Vagina (tissue), 2 donors: ENCODE measurements at places on chromosomes 4 and X. TPM values are rescaled to one million over a fixed set of nuclear protein-coding genes. Genes with fewer than 3 reads are reported as not detected.

Gene CT55
- not detected for total RNA-seq

Gene CDKL2
- 0.74 TPM for total RNA-seq

Gene NEIL3
- total RNA-seq, result 0.98 TPM

Gene ADAM29
- not detected for total RNA-seq

Gene PTTG2
- 2.5 TPM for total RNA-seq

Gene RNF150
- total RNA-seq, result 9.1 TPM

Gene DCAF12L2
- not detected for total RNA-seq

Gene ADGRL3
- total RNA-seq, result 16.9 TPM

Gene CT45A2
- not detected for total RNA-seq

Gene GPR50
- total RNA-seq, result not detected

Gene CITED1
- 2.7 TPM for total RNA-seq

- no peak for DNase-seq
Measured at GRCh38 chrX:15749642-15750610, 11.9 kb downstream of the CA5B start.

DNA sequence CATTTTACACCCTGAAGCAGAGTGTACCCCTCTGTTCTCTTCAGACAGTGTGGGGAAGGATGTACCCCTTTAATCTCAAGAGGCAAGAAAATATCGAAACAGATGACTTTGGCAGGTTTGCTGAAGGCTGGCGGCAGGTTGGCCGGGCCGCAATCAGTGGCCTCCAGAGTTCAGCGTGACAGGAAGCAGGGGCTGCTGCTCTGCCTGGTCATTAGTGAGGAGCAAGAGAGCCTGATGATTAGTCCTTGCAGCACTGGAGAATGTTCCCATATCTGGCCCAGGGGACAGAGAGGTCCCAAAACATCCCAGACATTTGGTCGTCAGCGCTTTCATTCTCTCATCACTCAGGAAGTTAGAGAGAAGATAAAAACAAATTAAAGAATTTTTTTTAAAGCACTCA, 352.8 kb downstream of the SPRY1 start:
- no peak for DNase-seq

DNA sequence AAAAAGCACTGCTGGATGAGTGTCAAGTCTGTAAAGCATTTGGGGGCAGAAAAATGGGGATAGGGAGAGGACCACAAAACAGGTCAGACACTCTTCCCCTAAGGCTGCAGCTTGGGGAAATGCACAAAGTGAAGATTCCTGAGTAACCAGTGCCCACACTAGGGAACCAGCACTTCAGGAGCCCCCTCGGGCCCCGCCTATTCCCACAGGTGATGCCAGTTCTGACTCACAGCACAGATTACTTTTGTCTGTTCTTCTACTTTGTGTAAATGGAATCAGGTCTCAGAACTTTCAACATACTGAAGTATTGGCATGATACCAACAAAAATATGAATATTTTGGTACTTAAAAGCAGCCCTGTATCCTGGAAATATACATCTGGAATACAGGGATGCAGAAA, 112.5 kb downstream of the ADRA2C start:
- no peak for DNase-seq

- DNase-seq, result no peak
Measured at GRCh38 chrX:132146456-132146855, 18.6 kb upstream of the FRMD7 start.

DNA sequence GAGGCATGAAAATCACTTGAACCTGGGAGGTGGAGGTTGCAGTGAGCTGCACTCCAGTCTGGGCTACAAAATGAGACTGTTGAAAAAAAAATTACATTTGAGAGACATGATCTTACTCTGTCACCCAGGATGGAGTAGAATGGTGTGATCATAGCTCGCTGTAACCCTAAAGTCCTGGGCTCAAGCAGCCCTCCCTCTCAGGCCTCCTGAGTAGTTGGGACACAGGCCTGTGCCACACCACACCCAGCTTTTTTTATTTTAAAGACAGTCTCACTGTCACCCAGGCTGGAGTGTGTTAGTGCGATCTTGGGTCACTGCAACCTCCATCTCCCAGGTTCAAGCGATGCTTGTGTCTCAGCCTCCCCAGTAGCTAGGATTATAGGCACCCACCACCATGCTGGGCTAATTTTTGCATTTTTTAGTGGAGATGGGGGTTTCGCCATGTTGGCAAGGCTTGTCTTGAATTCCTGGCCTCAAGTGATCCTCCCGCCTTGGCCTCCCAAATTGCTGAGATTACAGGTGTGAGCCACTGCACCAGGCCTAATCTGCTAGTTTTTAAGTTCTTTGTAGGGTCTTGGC, 6.1 kb downstream of the RPS3A start:
- no peak for DNase-seq

- DNase-seq, result no peak
Measured at GRCh38 chr4:1973218-1973617, 35.6 kb downstream of the NELFA start.

GRCh38 chr4:7864685-7865084, 75.0 kb downstream of the AFAP1 start:
- DNase-seq, result no peak

DNA sequence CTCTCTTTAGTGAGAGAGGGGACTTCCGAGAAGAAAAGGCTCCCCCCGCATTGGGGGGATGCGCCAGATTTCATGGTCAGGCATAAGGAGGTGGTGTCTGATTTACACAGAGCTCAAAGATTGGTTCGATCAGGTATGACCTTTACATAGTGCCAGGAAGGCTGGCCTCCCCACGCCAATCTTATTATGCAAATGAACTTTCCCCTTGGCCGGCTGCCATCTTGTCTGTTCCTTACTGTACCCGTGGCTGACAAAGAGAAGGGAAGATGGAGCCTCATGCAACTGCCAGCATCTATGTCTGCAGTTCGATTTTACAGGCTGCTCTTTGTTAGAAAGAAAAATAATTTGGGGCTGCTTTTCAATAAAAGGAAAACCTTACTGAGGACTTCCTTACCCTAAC, 197.2 kb downstream of the GPM6A start:
- DNase-seq, result no peak

- DNase-seq, result no peak
Measured at GRCh38 chrX:74421036-74421739, at the start of gene SLC16A2. Gene SLC16A2 (plus strand): TSS chrX:74421493. CDS start chrX:74421638, 145 bp downstream.

DNA sequence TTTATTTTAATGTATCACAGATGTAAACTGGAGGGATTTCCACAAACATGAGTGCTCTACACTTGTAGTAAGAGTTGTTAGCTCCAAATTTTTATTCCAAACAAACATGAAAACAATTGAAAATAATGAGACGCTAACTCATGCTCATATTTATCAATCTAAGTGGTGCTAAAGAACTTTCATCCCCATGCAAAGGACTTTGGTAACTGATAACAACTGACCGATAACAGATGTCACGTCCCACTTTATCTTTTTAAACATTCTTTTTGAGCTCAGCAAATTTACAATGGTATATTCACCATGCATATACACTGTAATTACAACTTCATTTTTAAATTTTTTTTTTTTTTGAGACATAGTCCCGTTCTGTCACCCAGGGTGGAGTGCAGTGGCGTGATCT, 15.6 kb upstream of the MAOA start:
- DNase-seq, result no peak

DNA sequence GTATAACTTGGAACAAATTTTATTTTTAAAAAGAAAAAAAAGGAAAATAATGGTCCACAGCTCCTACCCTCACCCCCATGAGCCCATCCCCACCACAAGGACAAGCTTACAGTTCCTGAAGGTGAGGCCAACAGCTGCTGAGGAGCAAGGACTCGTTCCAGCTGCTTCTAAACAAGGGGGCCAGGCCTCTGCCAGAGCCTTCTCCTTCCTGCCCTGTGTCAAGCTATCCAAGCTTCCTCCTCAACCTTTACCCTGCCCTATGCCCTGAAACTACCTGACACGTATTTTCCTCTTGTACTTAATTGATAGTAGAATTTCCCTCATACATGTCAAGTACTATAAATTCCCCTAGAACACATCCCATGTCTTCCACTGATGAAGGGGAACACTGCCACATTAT, 8.8 kb downstream of the SH3D19 start:
- no peak for DNase-seq

DNA sequence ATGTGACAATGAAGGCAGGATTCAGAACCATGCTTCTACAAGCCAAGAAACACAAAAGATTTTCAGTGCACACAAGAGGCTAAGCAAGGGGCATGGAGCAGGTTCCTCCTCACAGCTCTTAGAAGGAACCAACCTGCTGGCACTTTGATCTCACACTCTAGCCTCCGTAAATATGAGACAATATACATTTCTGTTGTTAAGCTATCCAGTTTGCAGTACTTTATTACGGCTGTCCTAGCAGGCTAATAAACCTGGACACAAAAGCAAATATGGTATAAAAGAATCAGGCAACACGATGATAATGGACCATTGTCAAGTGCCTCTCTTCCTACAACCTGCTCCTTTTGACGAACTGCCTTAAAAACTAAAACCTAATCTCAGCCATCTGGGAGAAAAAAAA, 114.5 kb downstream of the ZAR1 start:
- no peak for DNase-seq

- DNase-seq, result no peak
Measured at GRCh38 chrX:12610079-12610478, 181.1 kb upstream of the PRPS2 start.

DNA sequence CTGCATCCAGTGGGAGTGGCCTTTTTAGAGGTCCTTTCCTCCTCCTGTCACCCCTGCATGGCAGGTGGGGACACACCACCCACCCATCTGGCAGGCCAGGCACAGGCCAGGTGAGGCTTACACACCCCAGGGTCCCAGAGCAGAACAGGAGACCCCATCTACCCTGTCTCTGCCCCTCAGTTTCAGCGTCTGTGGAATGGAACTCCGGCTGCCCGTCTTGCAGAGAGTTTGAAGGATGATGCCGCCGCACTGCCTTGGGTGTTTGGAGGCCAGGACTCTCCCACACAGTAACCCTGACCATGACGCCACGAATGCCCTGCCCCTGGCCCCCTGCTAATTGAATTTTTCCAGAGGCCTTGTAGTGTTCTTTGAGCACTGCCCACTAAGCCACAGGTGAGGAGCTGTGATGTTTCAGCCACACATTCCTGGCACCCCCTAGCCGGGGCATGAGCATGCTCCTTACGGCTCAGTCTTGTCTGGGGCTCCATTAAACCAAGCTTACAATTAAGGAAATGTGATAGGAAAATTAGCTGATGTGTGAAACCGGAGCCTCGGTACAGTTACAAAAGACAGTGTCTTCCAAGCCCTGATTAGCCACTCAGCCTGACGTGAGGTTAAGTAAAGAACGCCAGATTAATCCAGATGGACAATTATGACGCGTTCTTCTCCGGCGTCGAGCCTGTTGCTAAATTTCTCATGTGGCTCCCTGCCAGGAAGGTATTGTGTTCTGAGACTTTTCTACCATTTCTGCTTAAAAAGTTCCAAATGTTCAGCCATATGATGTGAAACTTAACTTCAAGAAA, 39.3 kb downstream of the HMX1 start:
- peak; percentile 69 for DNase-seq

DNA sequence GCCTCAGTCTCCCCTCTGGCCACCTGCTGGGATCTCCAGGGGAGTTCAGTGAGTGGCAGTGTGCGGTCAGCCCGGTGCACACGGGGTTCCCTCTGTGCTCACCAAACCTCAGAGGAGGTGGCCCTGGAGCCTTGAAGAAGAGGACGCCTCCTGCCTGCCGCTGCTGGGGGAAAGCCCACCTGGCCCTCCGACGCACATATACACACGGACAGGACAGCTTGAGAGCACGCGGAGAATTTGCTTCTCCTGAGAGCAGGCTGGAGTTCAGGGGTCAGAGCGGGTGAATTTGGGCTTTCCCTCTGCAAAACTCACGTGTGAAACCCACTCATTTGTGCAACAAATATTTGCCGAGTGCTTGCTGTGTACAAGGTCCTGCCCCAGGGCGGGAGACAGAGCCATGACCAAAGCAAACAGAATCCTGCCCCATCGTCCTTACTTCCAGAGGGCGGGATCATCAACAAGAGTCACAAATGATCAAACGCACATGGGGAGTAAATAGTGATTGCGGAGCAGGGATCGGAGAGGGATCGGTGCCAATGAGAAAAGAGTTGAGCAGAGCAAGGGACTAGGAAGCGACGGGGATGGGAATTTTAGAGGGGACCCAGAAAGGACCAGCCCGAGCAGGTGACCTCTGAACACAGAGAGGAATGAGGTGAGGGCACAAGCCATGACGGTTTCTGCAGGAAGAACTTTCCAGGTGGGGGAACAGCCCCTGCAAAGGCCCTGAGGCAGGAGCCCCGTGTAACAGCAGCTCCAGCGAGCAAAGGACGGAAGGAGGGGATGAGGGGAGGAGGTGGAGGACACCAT, 17.6 kb downstream of the BLOC1S4 start:
- DNase-seq, result no peak

GRCh38 chr4:181475781-181476507, 767.3 kb upstream of the TENM3 start:
- DNase-seq, result no peak

- no peak for DNase-seq
Measured at GRCh38 chrX:75883446-75883845, 98.4 kb upstream of the MAGEE2 start.

DNA sequence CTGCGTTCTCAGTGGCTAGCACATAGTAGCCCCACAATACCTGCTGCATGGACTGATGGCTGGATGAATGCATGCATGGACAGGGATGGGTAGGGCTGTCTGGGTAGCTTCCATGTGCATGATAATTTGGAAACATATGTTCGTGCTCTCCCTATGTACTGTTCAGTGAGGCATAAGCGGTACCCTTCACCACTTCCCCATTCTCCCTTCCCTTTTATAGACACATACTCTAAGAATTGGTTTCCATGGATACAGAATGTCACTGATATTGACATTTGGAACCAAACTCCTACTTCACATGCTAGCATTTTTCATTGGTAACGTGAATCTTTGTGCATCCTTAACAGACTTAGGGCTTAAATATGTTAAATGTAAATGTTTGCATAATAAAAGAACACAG, 20.4 kb downstream of the USP46 start:
- no peak for DNase-seq

- DNase-seq, result no peak
Measured at GRCh38 chr4:108937066-108937465, 174.2 kb upstream of the ETNPPL start.

- DNase-seq, result no peak
Measured at GRCh38 chr4:24517676-24518075, 66.7 kb downstream of the DHX15 start.

DNA sequence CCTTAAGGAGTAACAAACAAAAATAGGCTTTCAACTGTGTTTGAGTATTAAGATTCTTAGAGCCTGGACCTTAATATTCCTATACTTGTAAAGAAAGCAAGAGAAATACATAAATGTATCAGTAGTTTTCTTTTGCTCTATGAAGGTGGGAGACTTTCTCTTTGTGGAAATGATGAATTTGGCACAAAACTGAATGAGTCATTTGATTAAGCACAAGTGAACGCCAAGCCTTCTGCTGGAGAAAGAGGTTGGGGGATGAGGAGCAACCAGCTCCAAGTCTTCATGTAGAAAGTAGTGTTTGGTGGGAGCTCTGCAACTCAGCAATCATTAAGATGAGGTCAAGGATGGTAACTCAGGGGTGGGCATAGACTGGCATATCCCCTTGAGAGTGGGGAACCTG, 49.6 kb downstream of the MEPE start:
- no peak for DNase-seq

DNA sequence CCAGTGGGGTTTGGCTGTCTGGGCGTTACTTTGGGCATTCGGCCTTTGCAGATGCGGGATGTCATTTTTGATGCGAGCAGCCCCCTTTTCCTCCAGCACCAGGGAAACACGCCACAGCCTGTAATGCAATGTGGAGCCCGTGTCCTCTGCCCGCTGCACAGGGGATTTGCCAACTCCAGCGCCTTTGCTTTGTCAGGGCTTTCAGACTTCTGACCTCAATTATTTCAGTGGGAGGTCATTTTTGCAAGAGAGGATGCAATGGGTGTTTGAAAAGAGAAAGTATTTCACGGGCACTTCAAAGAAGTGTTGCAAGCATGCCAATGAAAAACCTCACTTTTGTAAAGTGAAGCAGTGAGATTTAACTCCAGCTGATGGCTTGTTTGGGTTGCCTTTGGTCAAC, 11.5 kb downstream of the CLCN4 start:
- DNase-seq, result no peak
